Esophagus squamous epithelium (tissue), 5 donors: ENCODE measurements at places on chromosomes 12 and 14.

GRCh38 chr14:104401785-104402184 is 177.8 kb upstream of the C14orf180 start:
- peaks cover 30% of the 10 kb centered on the region for H3K27me3 ChIP-seq
- H3K4me1 ChIP-seq, result no peaks in the 10 kb centered on the region
- no peak overlapping the region for H3K4me3 ChIP-seq
- no peak for DNase-seq
- no peaks in the 10 kb centered on the region for H3K36me3 ChIP-seq

DNA sequence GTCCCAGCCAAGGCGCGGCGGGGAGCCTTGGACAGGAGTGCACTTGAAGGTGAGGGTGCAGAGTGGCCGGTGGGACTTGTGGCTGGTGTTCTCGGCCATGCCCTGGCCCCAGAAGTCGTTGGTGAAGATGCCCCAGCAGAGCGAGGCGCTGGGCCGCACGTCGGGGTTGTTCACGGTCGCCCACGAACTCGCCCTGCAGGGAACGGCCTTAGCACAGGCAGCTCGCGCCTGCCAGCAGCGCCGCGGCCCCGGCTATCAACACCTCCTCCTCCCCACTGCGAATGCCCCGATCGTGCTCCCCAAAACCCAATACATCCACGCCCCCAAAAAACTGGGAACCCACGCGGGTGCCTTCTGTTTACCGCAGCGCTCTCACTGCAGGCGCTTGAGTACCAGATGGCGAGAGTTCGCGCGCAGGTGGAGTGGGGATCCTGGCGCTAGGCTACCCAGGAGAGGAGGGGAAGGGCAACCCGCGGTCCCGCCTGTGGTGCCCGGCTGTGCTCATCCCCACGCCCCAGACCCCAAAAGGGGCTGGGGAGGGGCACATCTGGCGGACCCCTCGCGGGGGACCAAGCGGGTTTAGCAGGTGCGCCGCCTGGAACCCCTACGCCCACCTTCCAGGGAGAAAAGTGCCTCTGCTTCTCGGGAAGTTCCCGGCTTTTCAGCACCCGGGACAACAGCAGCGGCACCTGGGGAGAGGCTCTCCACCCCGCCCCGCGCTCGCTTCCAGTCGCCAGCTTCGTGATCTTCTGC is 386.3 kb upstream of the TMTC1 start:
- DNase-seq, result no peak
- no peak overlapping the region for H3K4me3 ChIP-seq
- peaks cover 8% of the 10 kb centered on the region for H3K4me1 ChIP-seq
- peaks cover 37% of the 10 kb centered on the region for H3K27me3 ChIP-seq
- H3K36me3 ChIP-seq, result no peaks in the 10 kb centered on the region

GRCh38 chr12:51846911-51847642 is 1.4 kb downstream of the FIGNL2 start:
- peak overlapping the region; percentile 71 for H3K27ac ChIP-seq
- no peaks in the 10 kb centered on the region for H3K36me3 ChIP-seq
- H3K4me3 ChIP-seq, result peak overlapping the region; percentile 67
- H3K4me1 ChIP-seq, result peaks cover 12% of the 10 kb centered on the region
- DNase-seq, result no peak

- H3K27me3 ChIP-seq, result no peaks in the 10 kb centered on the region
- H3K4me1 ChIP-seq, result no peaks in the 10 kb centered on the region
- DNase-seq, result no peak
- no peaks in the 10 kb centered on the region for H3K36me3 ChIP-seq
- no peak overlapping the region for H3K4me3 ChIP-seq
Observed at GRCh38 chr12:90543374-90543773, 411.6 kb downstream of the CCER1 start.
